ENCODE measurements at places on chromosomes 5 and 9. TPM values are rescaled to one million over a fixed set of nuclear protein-coding genes. Genes with fewer than 3 reads are reported as not detected.

The C9orf50 gene
- total RNA-seq: not detected

DNA sequence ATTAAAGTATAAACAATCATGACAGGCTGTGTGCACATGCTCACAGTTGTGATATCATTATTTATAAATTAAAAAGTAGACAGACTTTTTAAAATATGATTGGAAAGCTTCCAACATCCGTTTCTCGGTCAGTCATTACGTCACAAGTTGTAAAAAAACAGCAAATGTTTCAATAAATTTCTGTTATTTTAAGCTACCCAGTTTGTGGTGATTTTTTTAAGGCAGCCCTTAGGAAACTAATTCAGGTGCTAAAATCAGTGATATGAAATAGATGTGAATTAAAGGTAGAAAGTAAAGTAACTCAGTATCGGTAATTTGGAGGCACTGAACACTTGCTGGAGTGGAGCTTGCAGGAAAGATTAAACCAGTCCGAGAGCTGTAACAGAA, 1.2 kb downstream of the CCNH start:
- peak overlapping the region; percentile 89 for H3K27ac ChIP-seq
- no peaks in the 10 kb centered on the region for H3K27me3 ChIP-seq

The RGS7BP gene
- not detected for total RNA-seq

DNA sequence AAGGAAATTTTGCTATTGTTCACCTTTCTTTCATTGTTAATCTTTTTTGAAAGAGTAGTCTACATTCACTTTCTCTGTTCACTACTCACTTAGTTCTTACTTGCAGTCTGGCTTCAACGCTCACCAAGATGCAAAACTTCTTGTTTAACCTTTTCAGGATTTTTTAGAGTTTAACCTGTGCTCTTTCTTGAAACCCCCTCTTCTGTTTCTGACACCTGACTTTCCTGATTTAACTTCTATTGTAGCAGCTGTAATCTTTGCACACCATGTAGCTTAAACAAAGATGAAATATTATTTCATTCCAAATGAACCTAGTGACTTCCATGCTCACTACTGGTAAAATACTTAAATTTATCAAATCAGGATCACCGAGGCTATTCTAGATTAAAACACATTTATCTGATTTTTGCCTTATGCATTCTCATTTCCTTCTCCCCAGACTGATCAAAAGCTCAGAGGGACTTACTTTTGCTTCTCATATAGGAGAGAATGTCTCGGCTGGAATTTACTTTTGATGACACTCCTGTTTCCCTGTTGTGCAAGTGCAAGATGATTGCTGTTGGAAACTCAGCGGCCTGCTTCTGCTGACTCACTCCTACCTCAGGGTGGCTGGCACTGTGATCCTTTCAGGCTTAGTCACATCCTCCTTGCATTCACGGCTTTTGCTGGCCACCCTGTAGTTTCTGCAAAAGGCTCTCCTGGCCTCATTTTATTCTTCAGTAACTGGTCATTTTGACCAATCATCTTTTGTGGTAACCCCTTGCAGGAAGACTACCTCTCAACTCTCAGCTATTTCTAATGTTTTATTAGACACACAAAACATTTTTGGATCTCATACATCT, 109.3 kb upstream of the IFNE start:
- H3K27me3 ChIP-seq: no peaks in the 10 kb centered on the region
- H3K4me1 ChIP-seq: peaks cover 2% of the 10 kb centered on the region
- H3K27ac ChIP-seq: peak overlapping the region; percentile 77

The ASPN gene
- total RNA-seq: under 0.01 TPM

- H3K27me3 ChIP-seq: no peaks in the 10 kb centered on the region
- no peak overlapping the region for H3K4me3 ChIP-seq
- DNase-seq: no peak
- peaks cover 2% of the 10 kb centered on the region for H3K4me1 ChIP-seq
- no peak overlapping the region for H3K27ac ChIP-seq
- H3K36me3 ChIP-seq: no peaks in the 10 kb centered on the region
Measured at GRCh38 chr9:126485662-126486061, 128.1 kb upstream of the LMX1B start.

DNA sequence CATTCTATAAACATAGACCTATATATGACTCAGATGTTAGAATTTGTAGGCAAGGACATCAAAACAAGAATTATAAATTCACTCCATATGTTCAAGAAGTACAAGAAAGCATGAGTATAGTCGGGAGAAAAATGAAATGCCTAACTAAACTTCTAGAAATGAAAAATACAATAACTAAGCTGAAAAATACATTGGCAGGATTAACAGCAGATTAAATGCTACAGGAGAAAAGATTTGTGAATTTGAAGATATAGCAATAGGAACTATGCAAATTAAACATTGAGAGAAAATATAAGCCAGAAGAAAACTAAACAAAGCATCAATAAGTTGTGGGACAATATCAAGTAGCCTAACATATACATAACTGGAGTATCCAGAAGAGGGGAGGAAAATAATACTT, 55.3 kb upstream of the PRSS3 start:
- no peak overlapping the region for H3K27ac ChIP-seq
- H3K4me1 ChIP-seq: no peaks in the 10 kb centered on the region
- H3K36me3 ChIP-seq: no peaks in the 10 kb centered on the region
- peaks cover 1% of the 10 kb centered on the region for H3K27me3 ChIP-seq
- H3K4me3 ChIP-seq: no peak overlapping the region
- DNase-seq: no peak
